ENCODE measurements at places on chromosomes 1 and 21.

DNA sequence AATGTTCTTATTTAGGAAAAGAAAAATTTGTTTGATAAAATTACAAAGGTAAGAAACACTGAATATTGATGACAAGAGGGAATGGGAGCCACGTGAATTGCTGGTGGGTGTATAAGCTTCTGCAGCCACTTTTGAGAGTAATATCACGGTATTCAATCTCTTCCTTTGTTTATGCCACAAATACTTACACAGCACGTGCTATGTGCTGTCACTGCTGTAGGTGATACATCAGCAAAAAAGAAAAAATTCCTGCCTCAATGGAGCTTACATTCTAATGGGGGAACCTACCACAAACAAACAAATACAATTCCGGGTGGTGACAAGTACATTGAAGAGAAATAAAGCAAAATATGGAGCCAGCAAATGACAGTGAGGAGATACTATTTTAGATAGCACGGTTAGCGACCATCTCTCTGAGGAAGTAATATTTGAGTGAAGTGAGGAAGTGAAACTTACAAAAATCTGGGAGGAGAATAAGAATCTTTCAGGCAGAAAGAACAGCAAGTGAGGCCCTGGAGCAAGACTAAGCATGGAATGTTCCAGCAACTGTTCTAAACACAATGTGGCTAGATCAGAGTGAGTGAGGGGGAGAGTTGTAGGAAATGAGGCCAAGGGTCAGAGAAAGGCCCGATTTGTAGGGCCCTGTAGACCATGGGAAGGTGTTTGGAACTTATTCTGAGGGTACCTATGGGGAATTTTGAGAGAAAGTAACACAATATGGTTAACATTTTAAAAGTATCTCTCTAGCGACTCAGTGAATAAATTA is 2.6 kb upstream of the FCRLB start:
- H3K27me3 ChIP-seq = peaks cover 8% of the 10 kb centered on the region
- peak overlapping the region; percentile 59 for H3K27ac ChIP-seq
- no peaks in the 10 kb centered on the region for H3K36me3 ChIP-seq
- no peak overlapping the region for H3K4me3 ChIP-seq

DNA sequence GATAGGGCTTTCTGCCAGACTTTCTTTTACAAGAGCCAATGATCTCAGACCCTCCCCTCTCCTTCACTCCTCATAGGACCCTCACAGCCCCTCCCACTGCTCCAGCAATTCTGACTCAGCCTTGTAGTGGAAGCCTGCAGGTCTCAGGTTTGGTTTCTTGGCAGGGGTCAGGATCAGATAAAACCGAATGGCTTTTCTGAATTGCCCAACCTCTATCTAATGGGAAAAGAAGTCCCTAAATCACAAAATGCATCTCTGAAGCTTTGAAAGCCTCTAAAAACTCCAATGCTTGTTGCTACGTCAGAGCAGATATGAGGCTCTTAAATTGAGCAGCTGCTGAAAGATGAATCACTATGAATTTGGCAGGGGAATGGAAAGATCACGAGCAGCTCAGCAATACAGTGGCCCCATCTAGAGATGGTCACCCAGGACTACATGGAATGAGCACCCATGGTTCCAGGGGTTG is 74.5 kb downstream of the NID1 start:
- no peak overlapping the region for H3K27ac ChIP-seq
- DNase-seq = no peak
- peaks cover 2% of the 10 kb centered on the region for H3K36me3 ChIP-seq
- H3K4me1 ChIP-seq = no peaks in the 10 kb centered on the region
- no peak overlapping the region for H3K4me3 ChIP-seq
- H3K27me3 ChIP-seq = no peaks in the 10 kb centered on the region

DNA sequence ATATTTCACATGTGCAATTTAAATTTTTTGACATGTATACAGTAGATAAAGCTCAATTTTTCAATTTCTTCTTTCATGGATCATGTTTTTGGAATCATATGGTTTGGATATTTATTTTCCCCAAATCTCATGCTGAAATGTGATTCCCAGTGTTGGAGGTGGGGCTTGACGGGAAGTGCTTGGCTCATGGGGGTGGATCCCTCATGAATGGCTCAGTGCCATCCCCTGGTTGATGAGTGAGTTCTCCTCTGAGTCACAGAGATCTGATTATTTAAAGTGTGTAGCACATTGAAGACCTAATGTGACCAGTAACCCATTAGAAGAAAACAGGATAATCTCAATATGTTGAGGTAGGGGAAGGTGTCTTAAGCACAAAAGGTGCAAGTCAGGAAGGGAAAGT is 9.1 kb upstream of the IFI16 start:
- DNase-seq = peak; percentile 20
- peaks cover 22% of the 10 kb centered on the region for H3K36me3 ChIP-seq
- peaks cover 50% of the 10 kb centered on the region for H3K4me1 ChIP-seq
- H3K27me3 ChIP-seq = no peaks in the 10 kb centered on the region
- no peak overlapping the region for H3K27ac ChIP-seq

DNA sequence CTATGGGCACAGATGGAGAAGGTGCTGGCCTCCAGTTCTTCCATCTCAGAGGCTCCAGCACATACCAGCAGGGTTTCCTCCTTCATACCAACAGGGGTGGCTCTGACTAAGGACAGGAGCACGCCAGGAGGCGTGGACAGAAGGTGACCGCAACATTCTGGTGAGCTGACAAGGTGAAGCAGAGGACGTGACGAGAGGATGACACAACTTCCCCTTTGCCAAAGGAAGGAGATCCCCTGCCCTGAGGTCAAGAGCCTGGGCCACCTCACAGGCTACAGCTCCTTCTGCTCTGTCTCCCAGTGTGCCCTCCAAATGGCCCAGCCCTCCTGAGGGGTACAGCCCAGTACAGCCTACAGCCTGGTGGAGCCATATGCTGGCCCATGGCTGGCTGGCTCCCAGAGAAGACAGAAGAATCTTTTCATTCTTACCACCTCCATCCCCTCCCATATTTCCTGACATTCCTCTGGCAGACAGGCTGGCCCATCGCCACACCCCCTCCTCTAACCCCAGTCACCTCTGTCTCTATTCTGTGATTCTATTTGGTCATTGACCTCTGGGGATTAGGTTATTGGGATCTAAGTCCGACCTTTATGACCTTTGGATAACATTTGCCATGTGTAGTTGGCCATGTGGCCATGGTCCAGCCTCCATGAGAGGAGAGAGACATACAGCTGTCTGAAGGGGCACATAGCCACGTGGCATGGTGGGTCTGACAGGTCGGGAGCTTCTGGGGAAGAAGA is 5.1 kb upstream of the LAMB3 start:
- peak; percentile 35 for DNase-seq
- H3K27ac ChIP-seq = no peak overlapping the region
- no peaks in the 10 kb centered on the region for H3K36me3 ChIP-seq
- H3K4me3 ChIP-seq = no peak overlapping the region

DNA sequence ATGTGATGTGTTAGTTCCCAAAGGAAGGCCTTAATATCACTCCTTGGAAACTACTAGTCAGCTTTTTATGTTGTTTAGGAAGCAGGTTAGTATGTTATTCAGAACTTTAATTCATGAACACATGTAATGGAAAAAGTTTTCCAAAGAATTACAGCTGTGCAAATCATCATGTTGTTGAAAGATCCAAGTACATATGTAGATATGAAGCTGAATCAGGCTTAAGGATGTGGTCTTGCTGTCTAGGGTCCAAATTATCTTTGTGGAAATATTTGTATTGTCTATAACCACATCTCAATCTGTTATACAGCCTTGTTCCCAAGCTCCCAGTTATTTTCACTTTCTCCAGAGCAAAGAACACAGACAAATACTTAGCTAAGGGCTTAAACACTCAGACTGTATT is 231.6 kb downstream of the TPR start:
- peaks cover 2% of the 10 kb centered on the region for H3K27me3 ChIP-seq
- no peak for DNase-seq
- no peaks in the 10 kb centered on the region for H3K36me3 ChIP-seq
- H3K4me1 ChIP-seq = no peaks in the 10 kb centered on the region

DNA sequence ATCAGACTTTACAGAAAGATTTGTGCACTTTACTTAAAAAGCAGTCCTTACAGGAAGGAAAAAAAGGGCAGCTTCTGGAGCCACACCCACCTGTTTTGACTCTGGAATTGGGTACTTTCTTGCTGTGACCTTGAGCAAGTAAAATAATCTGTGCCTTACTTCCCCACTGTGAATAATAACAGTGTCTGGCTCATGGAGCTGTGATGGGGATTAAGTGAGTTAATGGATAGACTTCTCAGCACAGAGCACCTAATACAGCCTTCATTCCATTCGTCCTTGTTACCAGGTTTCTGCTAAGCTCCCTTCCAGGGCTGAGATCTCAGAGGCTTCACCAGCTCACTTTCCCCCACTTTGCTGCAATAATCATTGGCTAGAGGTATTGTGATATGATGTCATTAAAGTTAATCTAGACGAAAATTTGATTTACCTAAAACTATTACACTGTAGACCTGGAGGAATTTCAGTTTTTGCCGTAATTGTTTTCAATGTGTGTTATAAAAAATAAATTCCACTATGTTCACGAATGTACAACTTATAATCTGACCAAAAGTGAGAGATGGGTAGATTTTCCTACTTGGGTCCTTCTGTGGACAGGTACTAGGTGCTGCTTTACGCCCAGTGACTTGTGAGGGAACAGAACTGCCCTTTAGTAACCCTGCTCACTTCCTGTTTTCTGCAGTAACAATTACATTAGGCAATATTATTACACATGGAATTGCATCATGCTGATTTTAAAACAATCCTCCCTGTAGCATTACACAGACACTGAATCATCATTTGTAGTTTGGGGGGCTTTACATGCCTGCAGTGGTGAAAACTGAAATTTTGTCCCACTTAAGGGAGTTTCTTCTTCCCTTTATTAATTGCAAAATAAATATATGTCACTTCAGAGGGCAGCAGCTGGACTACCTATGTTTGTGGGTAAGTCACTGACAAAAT is 19.7 kb upstream of the ABCG1 start:
- H3K27ac ChIP-seq = peak overlapping the region; percentile 65
- H3K4me1 ChIP-seq = peaks cover 44% of the 10 kb centered on the region
- H3K36me3 ChIP-seq = no peaks in the 10 kb centered on the region
- no peaks in the 10 kb centered on the region for H3K27me3 ChIP-seq

DNA sequence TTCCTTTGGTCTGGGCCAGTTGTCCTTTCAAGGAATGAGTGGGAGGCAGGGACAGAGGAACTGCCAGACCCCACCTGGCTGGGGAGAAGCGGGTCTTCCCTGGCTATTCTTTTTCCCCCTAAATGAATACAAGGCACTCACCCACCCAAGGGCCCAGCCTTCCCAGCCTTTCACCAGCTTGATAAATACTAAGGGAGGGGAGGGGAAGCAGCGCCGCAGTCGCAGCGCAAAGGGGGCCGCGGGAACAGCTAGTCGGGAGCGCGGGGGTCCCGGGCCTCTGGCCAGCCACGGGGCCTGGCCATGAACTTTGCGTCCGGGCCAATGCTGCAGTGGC is 91.3 kb upstream of the VAMP3 start:
- no peaks in the 10 kb centered on the region for H3K36me3 ChIP-seq
- peaks cover 3% of the 10 kb centered on the region for H3K27me3 ChIP-seq
- no peaks in the 10 kb centered on the region for H3K4me1 ChIP-seq
- H3K27ac ChIP-seq = no peak overlapping the region
- DNase-seq = no peak

DNA sequence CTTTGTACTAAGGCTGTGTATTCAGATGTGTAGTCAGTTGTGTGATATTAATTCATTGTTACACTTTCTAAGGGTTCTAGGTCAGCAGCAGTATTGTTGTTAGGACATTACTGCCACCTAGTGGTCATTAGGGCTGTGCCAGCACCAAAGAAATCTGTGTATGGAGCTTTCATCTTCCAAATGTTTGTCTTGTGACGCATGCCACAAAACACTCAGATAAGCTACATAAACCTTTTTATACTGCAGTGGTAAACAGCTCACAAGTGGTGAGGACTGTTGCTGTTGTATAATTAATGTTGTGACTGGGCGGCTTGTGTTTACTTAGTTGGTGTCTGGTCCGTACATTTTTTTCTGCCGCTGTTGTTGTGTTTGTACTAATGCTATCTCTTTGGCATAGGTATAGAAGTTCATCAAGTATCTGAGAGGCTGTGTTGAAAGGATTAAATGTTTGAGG is 51.7 kb downstream of the S1PR1 start:
- H3K4me1 ChIP-seq = peaks cover 80% of the 10 kb centered on the region
- H3K27ac ChIP-seq = peak overlapping the region; percentile 66
- peak; percentile 78 for DNase-seq
- H3K4me3 ChIP-seq = no peak overlapping the region
- H3K36me3 ChIP-seq = peaks cover 4% of the 10 kb centered on the region

- H3K4me1 ChIP-seq = no peaks in the 10 kb centered on the region
- H3K36me3 ChIP-seq = no peaks in the 10 kb centered on the region
- H3K4me3 ChIP-seq = no peak overlapping the region
Observed at GRCh38 chr1:7643530-7643929, 127.6 kb upstream of the VAMP3 start.

DNA sequence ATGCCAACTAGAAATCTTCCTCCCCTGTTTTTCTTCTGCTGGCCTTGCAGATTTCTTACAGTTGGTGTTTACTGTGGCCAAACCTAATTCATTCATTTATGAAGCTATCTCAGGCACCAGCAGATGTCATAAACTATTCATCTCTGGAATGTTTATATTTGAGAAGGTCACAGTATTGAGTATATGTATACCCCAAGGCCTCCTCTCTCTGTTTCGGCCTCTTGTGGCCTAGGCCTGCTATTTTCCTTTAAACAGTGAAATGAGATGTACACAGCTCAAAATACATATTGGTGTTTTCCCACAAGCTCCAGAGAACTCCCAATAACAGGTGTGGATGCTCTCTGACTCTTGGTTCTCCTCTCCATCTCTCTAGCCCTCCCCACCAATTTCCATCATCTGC is 520.7 kb upstream of the CAMK1G start:
- H3K36me3 ChIP-seq = no peaks in the 10 kb centered on the region
- no peak overlapping the region for H3K27ac ChIP-seq
- peaks cover 2% of the 10 kb centered on the region for H3K27me3 ChIP-seq
- DNase-seq = no peak
